ENCODE measurements at places on chromosomes 7 and 10.

- DNase-seq: no peak
Measured at GRCh38 chr10:89344156-89344555, 16.4 kb downstream of the IFIT3 start.

- no peak for DNase-seq
Measured at GRCh38 chr10:14276210-14276609, 54.5 kb downstream of the FRMD4A start.

- no peak for DNase-seq
Measured at GRCh38 chr10:27746397-27747095, 927 bp upstream of the MKX start.

GRCh38 chr10:95651346-95652060, 5.0 kb downstream of the ALDH18A1 start:
- no peak for DNase-seq

GRCh38 chr7:81638198-81638597, 131.6 kb downstream of the HGF start:
- DNase-seq: no peak

- DNase-seq: no peak
Measured at GRCh38 chr7:39321245-39321644, 245.0 kb upstream of the YAE1 start.

GRCh38 chr10:68403701-68404100, 3.4 kb downstream of the RUFY2 start:
- DNase-seq: no peak

DNA sequence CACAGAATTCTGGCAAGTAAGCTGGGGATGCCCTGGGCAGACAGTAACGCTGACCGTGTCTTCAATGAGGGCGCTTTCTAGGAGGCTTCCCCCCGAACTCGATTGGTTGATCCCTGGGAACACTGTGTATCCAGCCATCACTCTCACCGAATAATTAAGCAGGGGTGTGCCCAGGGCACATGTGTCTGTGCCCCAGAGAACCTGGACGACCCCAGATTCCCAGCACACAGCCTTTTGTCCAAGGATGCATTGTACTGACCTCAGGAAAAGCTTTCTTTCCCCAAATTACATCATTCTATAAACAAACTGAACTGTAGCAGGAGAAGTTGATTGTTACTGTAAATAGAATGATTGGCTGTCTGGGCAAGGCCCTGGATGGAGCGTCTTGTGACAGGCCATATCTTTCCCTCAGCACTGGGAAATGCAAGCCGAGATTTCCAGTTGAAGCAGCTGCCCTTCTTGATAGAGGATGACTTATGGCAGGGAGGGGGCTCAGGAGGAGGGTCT, 6.6 kb upstream of the DEPP1 start:
- DNase-seq: no peak

- DNase-seq: no peak
Measured at GRCh38 chr10:124996127-124996853, 54.4 kb downstream of the ZRANB1 start.

DNA sequence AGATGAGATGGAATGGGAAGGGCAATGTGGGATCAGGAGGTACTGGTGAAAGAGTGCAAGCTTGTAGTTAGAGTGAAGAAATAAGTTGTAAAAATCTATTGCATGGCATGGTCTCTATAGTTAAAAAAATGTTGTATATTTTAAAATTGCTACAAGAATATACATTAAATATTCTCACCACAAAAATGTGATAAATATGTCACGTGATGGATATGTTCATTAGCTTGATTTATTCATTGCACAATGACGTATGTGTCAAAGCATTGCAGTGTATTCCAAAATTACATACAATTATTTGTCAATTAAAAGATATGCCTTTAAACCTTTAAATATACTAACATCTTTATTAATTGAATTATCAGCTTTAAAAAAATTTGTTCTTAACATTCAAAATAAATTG, 1607.1 kb downstream of the REEP3 start:
- DNase-seq: no peak

GRCh38 chr10:11616021-11616420, 4.6 kb upstream of the USP6NL start:
- DNase-seq: no peak

DNA sequence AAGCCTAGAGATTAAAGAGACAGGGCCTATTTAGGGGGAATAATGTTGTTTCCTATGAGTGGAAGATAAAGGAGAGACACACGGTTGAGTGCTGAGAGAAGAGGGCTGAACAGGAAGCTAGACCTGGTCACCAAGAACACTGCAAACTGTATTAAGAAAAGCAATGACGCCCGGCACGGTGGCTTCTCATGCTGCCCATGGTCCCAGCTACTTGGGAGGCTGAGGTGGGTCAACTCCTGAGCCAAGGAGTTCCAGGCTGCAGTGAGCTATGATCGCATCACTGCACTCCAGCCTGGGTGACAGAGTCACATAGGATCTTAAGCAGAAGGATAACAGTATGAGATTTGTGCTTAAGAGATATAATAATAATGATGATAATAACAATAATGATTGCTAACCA, 19.7 kb upstream of the OTUD1 start:
- no peak for DNase-seq

DNA sequence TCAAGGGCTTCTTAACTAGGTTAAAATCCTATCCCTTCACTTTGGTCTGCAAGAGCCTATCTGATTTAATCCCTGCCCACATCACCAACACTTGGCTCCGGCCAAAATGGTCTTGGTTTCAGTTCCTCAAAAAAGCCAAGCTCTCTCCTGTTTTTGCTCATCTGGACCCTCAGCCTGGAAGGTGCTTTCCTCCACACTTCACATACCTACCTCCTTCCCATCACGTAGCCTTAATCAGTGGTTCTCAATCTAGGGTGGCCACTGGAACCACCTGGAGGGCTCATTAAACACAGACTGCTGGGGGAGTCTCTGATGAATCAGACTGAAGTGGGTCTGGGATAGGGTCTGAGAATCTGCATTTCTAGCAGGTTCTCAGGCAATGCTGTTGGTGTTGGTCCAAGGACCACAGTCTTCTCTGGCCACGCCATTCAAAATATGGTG, 227.0 kb upstream of the AOAH start:
- no peak for DNase-seq

DNA sequence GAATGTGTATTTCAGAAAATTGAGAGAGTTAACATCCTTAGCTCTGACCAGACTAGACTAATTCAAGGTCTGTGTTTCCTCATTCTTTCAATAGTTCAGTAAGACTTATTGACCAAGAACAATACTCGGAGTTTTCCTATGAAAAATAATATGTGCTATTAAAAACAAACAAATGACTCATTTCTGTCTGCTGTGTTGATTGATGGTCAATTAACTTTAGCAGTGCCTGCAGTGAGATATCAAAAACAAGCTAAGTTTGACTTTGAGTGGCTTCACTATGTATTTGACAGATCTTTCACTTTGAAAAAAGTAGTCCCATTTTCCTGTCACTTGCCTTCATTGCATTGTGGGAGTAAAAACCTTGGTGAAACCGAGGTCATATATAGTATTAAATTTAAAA, 91.0 kb downstream of the GNAT3 start:
- no peak for DNase-seq

- DNase-seq: no peak
Measured at GRCh38 chr10:112960151-112960681, 10.2 kb downstream of the TCF7L2 start.

- no peak for DNase-seq
Measured at GRCh38 chr7:4137552-4137951, 544.5 kb upstream of the FOXK1 start.

GRCh38 chr10:17161775-17162174, 32.2 kb upstream of the CUBN start:
- no peak for DNase-seq

- DNase-seq: no peak
Measured at GRCh38 chr7:71707041-71707440, 575.1 kb downstream of the GALNT17 start.

GRCh38 chr7:123571684-123572083, 14.1 kb upstream of the NDUFA5 start:
- DNase-seq: no peak

DNA sequence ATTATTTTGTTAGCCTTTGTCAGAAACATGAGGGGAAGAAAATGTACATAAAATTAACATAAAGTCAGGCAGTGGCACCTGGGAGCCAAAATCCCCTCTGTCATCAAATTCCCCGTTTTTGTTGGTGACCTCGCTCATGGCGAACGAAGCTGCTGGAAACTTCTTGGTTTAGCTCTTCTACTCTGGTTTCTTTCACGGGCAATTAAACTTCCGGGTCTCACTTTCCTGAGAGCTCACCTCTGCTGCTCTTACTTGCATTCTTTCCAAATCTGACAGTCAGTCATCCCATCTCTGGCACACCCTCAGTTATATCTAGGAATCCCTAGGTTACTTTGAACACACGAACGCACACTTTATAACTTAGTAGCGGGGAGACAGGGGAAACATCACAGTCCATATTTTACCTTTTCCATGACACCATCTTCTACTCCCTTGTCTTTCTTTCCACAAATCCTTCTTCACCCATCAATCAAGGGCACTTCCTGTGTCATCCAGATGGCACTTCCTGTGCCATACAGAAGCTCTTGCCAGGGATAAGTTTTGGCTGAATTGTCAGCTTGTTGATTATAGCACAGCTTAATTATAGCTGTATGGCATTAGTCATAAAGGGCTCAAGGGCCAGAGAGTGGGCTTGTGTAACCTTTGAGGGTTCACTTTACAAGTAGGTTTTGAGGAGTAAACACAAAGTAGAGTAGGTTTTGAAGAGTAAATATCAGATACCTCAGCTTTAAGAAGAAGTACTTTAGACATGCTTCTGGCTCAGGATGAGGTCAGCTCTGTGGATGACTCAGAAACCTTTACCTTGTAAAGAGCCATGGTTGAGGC, 105.1 kb downstream of the GATA3 start:
- DNase-seq: peak; percentile 27

DNA sequence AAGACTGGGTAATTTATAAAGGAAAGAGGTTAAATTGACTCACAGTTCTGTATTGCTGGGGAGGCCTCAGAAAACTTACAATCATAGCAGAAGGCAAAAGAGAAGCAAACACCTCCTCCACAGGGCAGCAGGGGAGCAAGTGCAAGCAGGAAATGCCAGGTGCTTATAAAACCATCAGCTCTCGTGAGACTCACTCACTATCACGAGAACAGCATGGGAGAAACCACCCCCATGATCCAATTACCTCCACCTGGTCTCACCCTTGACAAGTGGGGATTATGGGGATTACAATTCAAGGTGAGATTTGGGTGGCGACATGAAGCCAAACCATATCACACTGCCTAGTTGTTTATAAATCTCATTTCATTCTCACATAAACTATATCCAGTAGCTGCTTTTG, 28.0 kb upstream of the CPN1 start:
- DNase-seq: no peak

DNA sequence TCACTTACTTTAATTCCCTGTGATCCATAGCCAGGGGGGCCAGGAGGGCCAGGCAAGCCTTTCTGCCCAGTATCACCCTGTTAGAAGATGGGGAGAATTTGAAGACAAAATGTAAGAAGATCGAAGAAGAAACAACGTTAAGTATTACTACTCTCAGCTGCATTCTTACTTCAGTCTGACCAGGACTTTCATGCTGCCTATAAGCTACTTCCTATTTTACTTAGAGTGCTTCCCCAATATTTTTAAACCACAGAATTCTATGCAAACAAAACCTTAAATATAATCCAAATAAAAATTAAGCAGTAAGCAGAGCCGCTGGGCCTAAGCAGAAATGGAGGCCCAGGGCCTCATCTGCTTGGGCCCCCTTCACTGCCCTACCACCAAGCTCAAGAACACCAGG, 117.8 kb downstream of the COL28A1 start:
- no peak for DNase-seq

DNA sequence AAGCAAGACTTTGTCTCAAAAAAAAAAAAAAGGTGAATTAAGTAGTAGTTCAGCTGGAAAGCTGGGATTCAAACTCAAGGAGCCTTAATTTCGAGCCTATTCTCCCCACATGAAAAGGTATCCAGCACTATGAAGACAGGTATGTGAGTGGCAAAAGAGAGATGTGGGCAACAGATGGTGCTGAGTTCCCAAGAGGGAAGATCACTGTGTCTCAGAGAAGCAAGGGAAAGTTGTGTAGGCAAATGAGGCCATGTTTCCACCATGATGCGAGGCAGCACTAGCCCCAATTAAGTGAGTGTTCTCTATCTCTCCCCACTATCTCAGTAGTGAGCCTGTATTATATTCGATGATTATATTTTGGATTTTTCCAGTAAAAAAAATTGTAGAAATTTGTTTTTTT, 19.8 kb upstream of the ST7 start:
- no peak for DNase-seq

DNA sequence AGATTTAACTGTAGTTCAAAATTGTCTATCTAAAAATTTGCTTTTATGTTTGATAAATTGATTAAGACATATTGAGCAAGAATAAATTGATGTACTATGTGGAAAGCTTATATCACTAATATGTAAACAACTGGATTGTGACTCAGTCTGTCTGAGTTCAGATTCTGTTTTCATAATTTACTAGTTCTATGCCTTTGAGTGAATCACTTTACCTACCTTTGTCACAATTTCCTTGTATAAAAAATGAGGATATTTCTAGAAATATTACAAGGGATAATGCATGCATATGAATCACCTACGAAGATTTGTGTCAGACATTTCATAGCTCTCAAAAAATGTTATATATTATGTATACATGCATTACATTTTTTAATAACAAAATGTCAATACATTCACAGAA, 245.1 kb upstream of the ZWINT start:
- DNase-seq: no peak

- DNase-seq: no peak
Measured at GRCh38 chr10:51602326-51602725, 97.1 kb downstream of the CSTF2T start.

Data from T-helper 2 cell treated with Interferon-gamma antibody and Interleukin-4, amounts not matched to agents 5 μg/mL and 100 μg/mL, for 36 hours (primary cell).